ENCODE measurements at places on chromosomes 11 and 22. TPM values are rescaled to one million over a fixed set of nuclear protein-coding genes. Genes with fewer than 3 reads are reported as not detected.

GAB2 gene
- polyA plus RNA-seq, result 19.8 TPM

SCUBE2 gene
- polyA plus RNA-seq, result 29.7 TPM

GNG3 gene
- 1.8 TPM for polyA plus RNA-seq

RFPL1 gene
- 0.41 TPM for polyA plus RNA-seq

KRTAP5-10 gene
- not detected for polyA plus RNA-seq

OR4A16 gene
- polyA plus RNA-seq, result not detected

GPHA2 gene
- not detected for polyA plus RNA-seq

MMP27 gene
- polyA plus RNA-seq, result not detected

CATSPER1 gene
- 0.24 TPM for polyA plus RNA-seq

UCP2 gene
- 55.7 TPM for polyA plus RNA-seq

USP28 gene
- polyA plus RNA-seq, result 52.1 TPM

FIBIN gene
- polyA plus RNA-seq, result 6.3 TPM

MYO18B gene
- 0.37 TPM for polyA plus RNA-seq

GGT5 gene
- polyA plus RNA-seq, result 15.7 TPM

SLC22A9 gene
- 0.09 TPM for polyA plus RNA-seq

FGF3 gene
- not detected for polyA plus RNA-seq

RIMBP3B gene
- not detected for polyA plus RNA-seq

NOX4 gene
- 6.5 TPM for polyA plus RNA-seq

P2RX3 gene
- 0.47 TPM for polyA plus RNA-seq

ARVCF gene
- polyA plus RNA-seq, result 33.6 TPM

PLEKHB1 gene
- 37.9 TPM for polyA plus RNA-seq

FAM111A gene
- 101 TPM for polyA plus RNA-seq

RBM4 gene
- 246 TPM for polyA plus RNA-seq

TRIM49 gene
- not detected for polyA plus RNA-seq

PRMT3 gene
- polyA plus RNA-seq, result 16.0 TPM

Measured in left lung (tissue), 14 donors.